Stimulated activated CD4-positive, alpha-beta T cell treated with anti-CD3 and anti-CD28 coated beads, Interleukin-1b, Interleukin-23, amount 100 ng/mL, for 1 hour (primary cell): ENCODE measurements at places on chromosomes 3 and 15.
A peak's percentile ranks its signal among the peaks of the same experiment; 100 is the strongest.

- no peak for DNase-seq
These were observed 57.6 kb downstream of the ST8SIA2 start for GRCh38 chr15:92451225-92451825.

DNA sequence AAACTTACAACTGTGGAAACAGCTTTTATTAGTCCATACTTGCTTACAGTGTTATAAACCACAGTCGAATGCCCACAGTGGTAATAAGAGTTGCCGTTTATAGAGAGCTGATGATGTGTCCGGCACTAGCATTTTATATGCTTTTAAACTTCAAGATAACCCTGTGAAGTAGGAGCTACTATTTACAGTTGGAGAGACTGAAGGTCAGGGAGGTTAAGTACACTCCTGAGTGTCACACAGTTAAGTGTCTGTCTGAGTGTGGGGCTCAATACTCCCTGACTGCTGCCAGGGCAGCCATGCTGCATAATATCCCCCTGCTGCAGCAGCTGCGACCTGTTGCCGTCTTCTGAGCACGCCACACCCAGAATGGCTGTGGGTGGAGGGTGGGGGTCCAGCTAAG is 89.9 kb upstream of the TNFAIP8L3 start:
- DNase-seq = no peak

DNA sequence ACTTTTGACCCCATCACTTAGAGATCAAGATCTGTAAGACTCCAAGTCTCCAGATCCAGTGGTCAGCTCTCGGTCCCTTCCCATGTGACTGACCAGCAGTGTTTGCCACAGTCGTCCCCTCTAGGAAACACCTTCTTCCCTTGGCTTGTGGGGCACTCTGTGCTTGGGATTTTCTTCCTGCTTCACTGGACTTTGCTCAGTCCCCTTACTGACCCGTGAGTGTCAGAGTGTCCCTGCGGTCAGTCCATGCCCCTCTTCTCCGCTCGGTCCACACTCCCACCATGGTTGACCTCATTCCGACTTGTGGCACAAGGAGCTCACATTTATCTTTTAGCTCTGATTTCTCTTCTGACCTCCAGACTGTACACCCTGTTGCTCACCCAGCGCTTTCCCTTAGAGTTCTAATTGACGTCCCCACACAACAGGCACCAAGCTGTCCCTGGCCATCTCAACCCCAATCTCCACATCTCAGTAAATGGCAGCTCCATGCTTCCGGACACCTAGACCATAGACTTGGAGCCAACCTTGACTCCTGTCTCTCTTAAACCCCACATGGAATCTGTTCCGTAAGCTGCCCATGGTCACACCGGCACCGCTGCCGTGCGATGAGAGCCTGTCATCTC is 67.9 kb downstream of the APBA2 start:
- no peak for DNase-seq

DNA sequence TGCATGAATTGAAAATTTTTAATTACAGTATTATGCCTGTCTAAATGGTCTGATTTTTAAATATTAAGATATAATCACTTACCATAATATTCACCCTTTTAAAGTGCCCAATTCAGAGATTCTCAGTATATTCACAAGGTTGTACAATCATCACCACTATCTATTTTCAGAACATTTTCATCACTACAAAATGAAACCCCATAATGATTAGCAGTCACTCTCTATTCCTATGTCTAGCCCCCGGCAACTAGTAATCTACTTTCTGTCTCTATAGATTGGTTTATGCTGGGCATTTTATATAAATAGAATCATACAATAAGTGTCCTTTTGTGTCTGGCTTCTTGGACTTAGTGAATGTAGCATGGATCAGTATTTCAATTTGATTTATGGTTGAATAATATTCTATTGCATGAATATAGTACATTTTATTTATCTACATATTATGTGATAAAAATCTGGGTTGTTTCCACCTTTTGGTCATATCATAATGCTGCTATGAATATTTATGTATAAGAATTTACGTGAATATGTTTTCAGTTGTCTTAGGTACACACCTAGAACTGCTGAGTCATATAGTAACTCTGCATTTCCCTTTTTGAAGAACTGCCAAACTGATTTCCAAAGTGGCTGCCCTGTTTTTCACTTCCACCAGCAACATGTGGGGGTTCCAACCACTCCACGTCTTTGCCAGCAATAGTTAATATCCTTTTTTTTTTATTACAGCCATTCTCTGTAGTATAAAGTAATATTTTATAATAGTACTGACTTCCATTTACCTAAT is 485.7 kb upstream of the ZNF385D start:
- DNase-seq = no peak

GRCh38 chr3:28008235-28008634 is 233.2 kb upstream of the CMC1 start:
- DNase-seq = no peak

- DNase-seq = no peak
These were observed 326.6 kb upstream of the ALCAM start for GRCh38 chr3:105040026-105040622.

DNA sequence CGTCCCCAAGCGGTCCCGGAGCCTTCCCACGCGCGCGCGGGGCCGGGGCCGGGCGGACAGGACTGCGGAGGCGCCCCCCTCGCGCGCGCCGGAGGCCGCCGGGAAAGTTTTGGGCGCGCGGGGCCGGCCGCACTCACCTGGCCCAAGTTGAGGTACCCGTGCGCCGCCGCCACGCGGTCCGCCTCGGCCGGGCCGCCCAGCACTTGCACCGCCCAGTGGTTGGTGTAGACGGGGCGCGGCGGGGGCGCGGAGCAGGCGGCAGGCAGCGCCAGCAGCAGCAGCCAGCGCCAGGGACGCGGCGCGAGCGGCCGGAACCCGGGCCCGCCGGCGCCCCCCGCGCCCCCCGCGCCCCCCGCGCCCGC is 289 bp downstream of the PCSK6 start:
- no peak for DNase-seq

- DNase-seq = no peak
These were observed 160.5 kb downstream of the THSD4 start for GRCh38 chr15:71275566-71276335.

GRCh38 chr3:119318876-119319275 is 24.7 kb downstream of the ARHGAP31 start:
- DNase-seq = no peak

DNA sequence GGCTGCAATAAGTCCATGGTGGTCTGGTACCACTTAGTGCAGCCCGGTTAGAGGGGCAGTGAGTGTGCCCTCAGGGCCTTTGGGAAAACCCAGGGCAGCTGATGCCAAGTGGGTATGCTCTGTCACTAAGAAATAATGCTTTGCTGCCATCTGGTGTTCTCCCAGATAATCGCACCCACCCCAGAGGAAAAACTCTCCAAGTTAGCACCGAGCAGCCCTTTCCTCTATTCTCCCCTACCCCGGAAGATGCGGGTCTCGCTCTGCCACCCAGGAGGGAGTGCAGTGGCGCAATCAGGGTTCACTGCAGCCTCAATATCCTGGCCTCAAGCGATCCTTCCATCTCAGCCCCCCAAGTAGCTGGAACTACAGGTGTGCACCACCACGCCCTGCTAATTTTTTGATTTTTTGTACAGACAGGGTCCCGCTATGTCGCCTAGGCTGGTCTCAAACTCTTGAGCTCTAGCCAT is 21.3 kb upstream of the DAPK2 start:
- DNase-seq = peak; percentile 23

DNA sequence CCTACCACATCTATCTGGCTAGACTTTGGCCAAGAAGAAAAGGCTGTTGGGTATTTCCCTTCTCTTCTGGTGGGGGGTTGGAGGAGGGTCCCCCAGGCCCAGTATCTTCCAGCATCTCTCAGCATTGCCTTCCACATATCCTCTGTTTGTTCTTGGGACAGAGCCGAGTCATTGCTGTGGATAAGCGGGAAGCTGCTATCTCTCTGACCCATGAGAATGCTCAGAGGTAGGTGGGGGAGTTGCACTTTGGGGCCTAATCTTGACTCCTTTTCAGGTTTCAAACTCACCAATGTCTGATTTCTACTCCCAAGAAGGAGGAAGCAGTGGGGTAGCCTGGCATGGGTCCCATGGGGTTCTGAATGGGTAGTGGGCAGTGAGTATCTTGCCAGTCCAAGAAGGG is 8.0 kb downstream of the HEMK1 start:
- no peak for DNase-seq

DNA sequence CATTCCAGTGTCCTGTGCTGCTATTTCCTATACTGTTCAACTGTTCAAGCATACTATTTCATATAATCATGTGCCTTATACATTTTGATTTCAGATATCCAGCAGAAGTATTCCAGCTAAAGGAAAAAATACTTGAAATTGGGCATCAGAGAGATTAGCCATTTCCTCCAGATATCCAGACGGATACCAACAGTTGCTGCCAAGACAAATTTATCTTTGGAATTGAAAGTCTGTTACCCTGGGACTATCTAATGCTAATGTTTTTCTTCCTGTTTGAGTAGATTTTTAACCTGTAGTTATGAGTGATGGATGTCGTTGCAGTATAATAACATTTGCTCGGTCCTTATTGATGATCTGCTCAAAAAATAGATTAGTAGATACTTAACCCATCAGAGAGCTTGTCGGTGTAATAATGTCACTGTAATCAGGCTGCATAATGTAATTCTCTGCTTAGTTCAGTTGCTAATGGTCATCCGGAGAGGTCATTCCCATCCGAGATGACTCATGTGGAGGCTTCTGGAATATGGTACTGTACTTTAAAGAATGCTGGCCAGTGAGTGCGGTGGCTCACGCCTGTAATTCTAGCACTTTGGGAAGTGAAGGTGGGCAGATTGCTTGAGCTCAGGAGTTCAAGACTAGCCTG is 51.5 kb downstream of the TIMP4 start:
- DNase-seq = no peak
